ENCODE measurements at places on chromosomes 12 and 14.

GRCh38 chr12:34403706-34404376 is 381.5 kb downstream of the ALG10 start:
- peak; percentile 31 for DNase-seq

GRCh38 chr14:77031759-77032490 is 3.4 kb upstream of the IRF2BPL start:
- DNase-seq, result no peak

DNA sequence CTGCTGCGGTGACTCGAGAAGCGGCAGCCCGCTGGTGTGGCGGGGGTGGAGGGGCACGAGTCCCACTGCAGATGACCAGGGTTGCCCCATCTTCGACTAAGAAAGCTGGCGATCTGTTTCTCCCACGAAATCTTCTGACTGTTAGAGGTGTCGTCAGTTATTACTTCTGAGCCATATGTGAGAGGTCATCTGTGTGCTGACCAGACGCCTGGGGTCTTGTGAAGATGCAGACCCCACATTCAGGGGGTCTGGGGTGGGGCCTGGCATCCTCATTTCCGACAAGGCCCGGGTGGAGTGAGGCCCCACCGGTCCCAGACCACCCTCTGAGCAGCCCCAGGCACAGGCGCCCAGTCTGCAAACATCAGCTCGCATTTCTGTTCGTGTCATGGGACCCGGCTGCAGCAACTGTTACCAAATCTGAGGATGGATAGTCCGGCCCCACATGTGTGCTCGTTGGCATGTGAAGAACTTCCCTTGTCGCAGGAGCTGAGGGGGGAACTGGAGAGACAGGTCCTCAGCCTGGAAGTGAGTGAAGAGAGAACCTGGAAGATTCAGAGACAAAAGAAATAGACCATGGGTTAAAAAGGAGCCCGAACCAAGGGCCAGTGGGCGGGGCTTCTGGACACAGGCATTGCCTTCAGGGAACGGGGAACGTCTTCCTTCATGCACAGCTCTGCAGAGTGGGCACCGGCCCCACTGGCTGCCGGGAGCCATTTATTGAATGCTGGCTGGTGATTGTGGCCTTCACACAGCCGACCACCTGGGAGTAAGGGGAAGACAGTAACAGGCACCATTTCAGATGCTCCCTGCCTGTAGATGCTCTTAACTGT is 135.2 kb downstream of the ADGRD1 start:
- DNase-seq, result peak; percentile 68

DNA sequence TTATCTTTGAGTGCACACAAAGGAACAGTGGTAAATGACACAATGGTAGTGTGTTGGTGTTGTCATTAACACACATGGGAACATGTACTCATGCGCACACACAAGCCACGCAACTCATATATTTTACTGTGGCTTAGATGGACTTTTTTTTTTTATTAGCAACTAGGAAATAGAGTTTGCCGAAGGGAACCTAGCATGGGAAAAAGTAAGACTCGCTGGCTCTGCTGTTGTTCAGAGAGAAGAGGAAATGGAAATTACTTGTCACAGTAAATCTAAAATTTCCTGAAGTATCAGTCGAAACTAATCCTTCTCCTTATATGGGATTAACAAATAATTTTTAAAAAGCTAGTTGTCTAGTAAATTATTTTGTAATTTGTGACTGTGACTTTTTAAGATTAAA is 33.7 kb upstream of the IL22 start:
- no peak for DNase-seq

DNA sequence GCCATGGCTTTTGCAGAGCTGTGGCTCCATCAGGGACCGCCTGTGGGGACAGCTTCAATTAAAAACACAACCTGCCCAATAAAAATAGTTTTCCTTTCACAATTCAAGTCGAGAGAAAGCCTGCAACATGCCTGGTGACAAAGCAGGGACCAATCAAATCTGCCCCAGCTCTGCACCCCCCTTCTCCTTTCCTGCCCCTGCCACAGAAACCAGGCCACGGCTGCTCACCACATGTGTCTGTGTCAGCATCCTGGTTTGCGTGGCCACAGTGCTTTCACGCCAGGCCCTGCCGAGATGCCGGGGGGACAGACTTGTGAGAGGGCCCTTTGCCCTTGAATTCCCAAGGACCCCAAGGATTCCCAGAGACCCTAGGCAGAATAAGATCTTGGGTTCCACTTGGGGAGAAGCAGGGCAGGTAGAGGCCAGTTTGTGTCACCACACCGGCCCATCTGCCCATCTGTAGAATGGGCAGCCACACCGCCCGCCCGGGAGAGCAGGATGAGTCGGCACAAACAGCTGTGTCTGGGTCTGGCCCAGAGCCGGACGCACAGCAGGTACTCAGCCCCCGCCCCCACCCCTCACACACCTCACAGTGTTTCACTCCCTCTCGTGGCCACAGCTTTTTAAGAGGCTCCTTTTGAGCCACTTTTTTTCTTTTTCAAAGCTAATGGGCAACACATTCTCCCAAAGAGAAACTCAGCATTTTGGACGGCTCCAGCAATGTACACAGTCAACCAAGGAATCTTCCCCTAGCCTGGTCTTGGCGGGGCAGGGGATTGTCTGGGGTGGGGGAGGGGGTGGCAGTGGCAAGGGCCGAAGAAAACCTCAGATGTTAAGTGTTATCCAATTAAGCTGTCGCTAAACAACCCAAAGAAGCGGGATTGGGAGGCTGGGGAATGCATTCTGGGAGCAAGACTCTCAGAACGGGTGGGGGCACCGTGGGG is 41.5 kb downstream of the BCL11B start:
- DNase-seq, result no peak

- DNase-seq, result no peak
Observed at GRCh38 chr12:6343518-6343917, 1.6 kb upstream of the TNFRSF1A start.

- DNase-seq, result no peak
Observed at GRCh38 chr14:41146391-41146790, 460.3 kb upstream of the LRFN5 start.

- DNase-seq, result no peak
Observed at GRCh38 chr14:85296456-85297210, 233.3 kb upstream of the FLRT2 start.

- no peak for DNase-seq
Observed at GRCh38 chr12:5898874-5899273, 46.2 kb downstream of the ANO2 start.

DNA sequence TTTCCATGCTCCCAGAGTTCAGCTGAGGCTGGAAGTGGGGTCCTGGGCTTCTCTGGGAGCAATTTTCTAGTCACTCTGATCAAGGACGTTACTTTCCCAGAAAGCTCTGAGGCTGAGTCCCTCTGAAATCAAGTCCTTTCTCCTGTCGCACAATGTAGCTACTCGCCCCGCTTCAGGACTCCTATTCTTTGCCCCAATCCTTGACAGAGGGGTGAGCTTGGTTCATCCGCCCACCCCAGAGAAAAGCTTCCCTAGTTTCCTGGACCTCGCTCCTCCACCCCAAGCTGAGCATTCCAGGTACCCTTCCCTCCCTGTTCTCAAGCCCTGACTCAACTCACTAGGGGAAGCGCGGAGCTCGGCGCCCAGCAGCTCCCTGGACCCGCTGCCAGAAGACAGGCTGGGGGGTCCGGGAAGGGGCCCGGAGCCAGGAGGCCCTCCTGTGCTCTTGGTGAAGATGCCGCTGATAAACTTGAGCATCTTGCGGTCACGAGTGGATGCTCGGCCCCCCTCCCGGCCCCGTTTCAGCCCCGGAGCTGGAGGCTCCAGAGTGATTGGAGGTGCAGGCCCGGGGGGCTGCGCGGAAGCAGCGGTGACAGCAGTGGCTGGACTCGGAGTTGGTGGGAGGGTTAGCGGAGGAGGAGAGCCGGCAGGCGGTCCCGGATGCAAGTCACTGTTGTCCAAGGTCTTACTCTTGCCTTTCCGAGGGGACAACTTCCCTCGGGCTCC is 1.6 kb downstream of the AGAP2 start:
- DNase-seq, result no peak

DNA sequence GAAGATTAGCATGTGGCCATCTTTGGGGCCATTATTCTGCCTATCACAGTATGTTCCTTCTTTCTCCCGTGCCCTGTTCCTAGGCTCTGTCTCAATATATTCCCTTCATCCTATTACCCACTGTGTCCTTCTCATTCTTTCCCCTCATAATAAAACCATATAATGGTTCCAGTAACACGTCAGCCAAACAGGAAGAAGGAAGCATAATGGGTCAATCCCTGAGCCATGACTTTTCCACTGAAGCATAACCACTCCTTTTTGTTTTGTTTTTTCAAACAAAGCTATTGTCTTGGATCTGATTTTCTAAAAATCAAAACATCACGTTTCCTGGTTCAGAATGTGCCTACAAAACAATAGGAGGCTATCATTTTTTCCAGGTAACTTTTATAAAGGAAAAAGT is 21.3 kb upstream of the RHOJ start:
- no peak for DNase-seq

DNA sequence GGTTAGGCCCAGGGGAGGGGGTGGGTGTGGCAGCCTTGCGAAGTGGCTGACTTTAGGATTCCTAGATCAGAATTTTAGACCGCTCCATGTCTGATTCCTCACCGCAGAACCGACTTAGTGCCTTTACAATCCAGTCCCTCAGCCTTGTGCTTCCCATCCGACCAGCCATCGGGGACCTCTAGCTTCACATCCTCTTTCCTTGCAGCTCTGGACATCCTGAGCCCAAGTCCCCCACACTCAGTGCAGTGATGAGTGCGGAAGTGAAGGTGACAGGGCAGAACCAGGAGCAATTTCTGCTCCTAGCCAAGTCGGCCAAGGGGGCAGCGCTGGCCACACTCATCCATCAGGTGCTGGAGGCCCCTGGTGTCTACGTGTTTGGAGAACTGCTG is 557 bp downstream of the COPS7A start:
- no peak for DNase-seq

DNA sequence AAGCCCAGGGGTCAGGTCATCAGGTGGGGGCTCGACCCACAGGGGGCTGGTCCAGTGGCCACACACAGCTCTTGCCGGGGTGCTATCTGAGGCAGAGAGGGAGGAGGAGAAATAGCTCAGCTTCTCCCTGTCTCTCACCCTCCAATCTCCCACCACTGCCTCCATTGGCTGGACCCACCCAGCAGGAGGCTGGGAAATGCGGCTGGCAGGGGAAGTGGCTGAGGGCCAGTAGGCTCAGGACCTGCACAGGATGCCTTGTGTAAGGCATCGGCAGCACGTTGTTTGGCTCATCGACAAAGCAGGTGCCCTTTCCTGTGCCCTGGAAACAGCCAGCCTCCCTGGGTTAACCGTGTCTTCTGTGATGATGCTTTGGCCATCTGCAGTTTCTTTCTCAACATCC is 58.8 kb upstream of the SLC24A4 start:
- DNase-seq, result peak; percentile 73

DNA sequence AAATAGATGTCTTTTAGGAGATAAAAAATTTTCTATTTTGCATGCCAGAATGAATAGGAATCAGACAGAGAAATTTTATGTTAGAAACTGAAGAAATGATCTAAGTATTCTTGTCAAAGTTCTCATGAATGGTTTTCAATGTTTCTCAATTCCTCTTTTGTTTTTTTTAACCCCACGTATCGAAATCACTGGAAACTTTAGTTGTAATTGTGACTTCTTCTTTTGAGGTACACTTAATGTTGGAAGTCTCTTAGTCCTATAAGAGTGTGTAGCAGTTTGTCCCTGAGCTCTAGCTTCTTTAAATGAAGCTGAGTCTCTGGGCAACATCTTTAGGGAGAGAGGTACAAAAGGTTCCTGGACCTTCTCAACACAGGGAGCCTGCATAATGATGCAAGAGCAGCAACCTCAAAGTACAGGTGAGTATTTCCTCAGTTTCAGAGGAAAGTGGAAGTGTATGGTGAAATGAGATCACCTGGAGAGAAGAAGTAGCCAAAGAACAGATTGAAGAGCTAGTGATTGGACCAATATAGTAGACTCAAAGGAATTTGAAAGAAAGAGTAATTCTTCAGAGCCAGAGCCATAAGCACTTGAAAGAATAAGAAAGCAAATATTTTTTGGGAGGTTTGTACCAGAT is at the start of gene CLEC6A:
Gene CLEC6A (plus strand): TSS at position 236 of the 634 bp plus-strand sequence. CDS start 150 bp downstream, at position 386.
- no peak for DNase-seq

GRCh38 chr12:113116875-113117274 is 18.7 kb downstream of the RASAL1 start:
- no peak for DNase-seq

DNA sequence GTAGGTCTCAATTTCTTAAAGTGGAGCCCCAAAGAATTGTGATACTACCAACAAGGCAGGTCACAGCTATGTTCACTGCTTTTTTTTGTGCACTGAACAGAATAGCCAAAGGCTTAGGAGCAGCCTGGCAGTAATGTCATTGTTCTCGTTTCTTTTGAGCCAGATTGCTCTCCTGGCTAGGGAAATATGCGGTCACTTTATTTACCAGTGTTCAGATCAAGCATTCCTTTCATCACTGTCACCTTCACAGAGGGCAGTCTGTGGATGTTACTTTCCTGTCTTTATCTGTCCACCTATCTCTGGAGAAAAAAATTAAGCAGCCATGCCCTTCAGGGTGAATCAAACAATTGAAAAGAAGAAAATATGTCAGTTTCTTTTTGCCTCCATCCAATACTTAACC is 159.6 kb downstream of the BTG1 start:
- no peak for DNase-seq

- peak; percentile 78 for DNase-seq
Observed at GRCh38 chr12:752695-753610, 574 bp downstream of the WNK1 start.

GRCh38 chr12:118582863-118583262 is 206.5 kb downstream of the SUDS3 start:
- no peak for DNase-seq

GRCh38 chr12:106130474-106131113 is 8.2 kb downstream of the NUAK1 start:
- DNase-seq, result no peak

- DNase-seq, result no peak
Observed at GRCh38 chr12:11836282-11837151, 187.0 kb downstream of the ETV6 start.

- DNase-seq, result peak; percentile 95
Observed at GRCh38 chr12:68406134-68406576, 74.0 kb upstream of the MDM1 start.

DNA sequence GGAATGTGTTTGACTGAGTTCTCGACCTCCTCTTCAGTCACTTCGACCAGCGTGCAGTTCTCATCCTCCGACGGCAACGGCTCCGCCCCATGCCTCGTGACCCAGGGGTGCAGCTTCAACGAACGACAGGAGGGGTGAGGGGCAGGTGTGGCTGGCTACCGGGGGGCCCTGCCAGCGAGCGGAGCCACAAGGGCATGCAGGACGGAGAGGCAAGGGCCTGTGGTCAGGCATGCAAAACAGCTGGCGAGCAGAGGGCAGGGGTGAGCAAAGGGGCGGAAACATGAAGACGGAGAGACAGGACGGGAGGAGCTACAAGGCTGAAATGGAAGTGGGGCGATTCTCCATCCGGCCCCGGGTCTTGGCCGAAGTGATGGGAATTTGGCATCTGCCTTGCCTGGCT is 38.7 kb downstream of the P2RX4 start:
- no peak for DNase-seq

- no peak for DNase-seq
Observed at GRCh38 chr12:108029051-108029835, 99.8 kb upstream of the WSCD2 start.

GRCh38 chr12:107622001-107622400 is 63.6 kb upstream of the PWP1 start:
- DNase-seq, result no peak
